Pericardium fibroblast (primary cell): ENCODE measurements at places on chromosomes 6 and 20. TPM values are rescaled to one million over a fixed set of nuclear protein-coding genes. Genes with fewer than 3 reads are reported as not detected.

HM13 gene
- total RNA-seq = 80.9 and 109 TPM in 2 replicates

NTSR1 gene
- total RNA-seq = not detected in 2 replicates

LTB gene
- total RNA-seq = 0.17 TPM in 1 of 2 replicates, not detected in the other

HLA-DRA gene
- total RNA-seq = not detected in 2 replicates

MAP7 gene
- 0.12 TPM in 1 of 2 replicates, not detected in the other for total RNA-seq

COL20A1 gene
- not detected in 2 replicates for total RNA-seq

CAP2 gene
- 0.26 and 20.9 TPM in 2 replicates for total RNA-seq

SLC22A16 gene
- total RNA-seq = not detected in 2 replicates

TCFL5 gene
- total RNA-seq = 14.2 and 22.7 TPM in 2 replicates

TMC2 gene
- not detected in 2 replicates for total RNA-seq

DDO gene
- total RNA-seq = 1.3 TPM in 1 of 2 replicates, not detected in the other

HCK gene
- not detected in 2 replicates for total RNA-seq

BMP2 gene
- 0.35 and 1.2 TPM in 2 replicates for total RNA-seq
